ENCODE measurements at places on chromosomes 11 and 22.

DNA sequence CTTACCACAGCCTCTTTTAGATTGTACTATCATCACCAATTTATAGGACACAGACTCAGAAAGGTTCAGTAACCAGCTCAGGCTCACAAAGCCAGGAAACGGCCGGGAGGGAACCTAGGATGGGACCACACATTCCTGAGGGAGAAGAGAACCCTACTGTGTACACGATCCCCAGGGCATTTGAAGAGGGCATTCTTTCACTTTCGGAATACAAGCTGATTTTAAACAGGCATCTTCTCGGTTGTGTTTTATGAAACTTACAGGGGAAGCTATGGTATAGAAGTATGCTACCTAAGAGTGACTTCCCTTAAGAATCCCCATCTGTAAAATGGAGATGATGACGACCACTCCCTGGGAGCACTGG lies 19.0 kb downstream of the SMCO4 start:
- DNase-seq: no peak

- no peak for DNase-seq
Measured at GRCh38 chr11:19345519-19345847, 104.7 kb upstream of the E2F8 start.

DNA sequence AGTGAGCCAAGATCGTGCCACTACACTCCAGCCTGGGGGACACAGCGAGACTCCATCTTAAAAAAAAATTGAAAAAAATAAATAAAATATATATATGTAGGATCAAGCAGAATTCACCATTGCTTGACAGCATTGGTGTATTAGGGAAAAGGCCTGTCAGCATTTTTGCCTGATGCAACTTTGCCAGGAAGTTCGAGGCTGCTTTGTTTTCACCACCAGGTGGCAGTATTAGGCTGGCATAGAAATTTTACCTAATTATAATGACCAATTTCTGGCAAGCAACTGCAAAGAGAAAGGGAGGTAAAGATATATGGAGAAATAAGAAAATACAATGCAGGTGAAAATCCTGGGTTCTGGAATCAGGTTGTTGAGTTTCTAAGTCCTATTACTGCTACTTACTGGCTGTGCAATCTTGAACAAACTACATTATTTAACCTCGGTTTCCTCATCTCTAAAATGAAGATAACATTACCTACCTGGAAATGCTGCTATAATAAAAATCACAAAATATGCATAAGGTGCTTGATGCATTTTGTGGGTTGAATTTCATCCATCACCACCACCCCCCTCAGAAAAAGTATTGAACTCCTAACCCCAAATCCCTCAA lies 24.7 kb downstream of the LAYN start:
- peak; percentile 50 for DNase-seq

GRCh38 chr11:111300569-111300968 lies 2.2 kb downstream of the POU2AF3 start:
- DNase-seq: no peak

GRCh38 chr22:25478528-25478927 lies 85.9 kb upstream of the GRK3 start:
- DNase-seq: no peak

DNA sequence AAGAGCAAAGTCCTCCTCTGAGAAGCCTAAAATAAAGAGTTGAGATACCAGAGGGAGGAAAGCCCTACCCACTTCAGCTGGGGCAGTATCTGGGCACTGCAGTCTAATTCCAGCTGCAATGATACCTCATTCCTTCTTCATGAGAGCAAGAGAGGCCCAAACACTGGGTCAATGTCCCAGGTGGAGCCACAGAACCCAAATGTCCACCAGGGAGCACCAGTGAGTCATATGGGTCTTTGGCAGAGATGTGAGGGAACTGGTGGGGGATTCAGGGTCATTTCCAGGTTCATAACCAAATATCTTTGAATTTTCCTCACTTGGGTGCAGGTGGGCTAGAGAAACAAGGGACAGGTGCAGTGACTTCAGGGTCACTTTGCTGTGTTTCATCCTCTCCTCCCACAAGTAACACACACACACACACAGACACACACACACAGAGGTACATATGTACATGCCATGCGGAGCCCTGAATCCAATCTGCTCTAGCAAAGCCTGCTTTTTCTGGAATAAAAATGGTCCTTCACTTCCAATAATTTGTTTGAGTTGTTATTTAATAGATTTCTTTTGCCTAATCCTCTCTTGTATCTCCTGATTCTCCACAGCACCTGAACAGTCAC lies 585.4 kb downstream of the SOX6 start:
- no peak for DNase-seq

DNA sequence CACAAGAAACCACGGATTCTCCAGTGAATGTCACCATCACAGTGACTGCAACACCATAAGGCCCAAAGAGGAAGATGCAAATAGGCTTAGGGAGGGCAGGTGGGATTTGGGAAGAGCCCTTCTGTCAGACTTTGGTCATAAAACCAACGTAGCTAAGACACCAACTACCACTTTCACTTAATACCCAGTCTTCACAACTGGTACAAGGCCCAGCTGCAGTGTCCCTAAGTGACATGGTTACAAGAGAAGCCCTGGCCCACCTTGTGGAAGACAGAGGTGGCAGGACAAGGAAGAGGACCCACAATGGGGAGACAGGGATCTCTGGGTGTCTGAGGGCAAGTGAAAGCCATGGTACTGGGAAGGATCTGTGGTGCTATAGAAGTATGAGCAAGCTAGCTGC lies 10.0 kb downstream of the VSIG10L2 start:
- no peak for DNase-seq

DNA sequence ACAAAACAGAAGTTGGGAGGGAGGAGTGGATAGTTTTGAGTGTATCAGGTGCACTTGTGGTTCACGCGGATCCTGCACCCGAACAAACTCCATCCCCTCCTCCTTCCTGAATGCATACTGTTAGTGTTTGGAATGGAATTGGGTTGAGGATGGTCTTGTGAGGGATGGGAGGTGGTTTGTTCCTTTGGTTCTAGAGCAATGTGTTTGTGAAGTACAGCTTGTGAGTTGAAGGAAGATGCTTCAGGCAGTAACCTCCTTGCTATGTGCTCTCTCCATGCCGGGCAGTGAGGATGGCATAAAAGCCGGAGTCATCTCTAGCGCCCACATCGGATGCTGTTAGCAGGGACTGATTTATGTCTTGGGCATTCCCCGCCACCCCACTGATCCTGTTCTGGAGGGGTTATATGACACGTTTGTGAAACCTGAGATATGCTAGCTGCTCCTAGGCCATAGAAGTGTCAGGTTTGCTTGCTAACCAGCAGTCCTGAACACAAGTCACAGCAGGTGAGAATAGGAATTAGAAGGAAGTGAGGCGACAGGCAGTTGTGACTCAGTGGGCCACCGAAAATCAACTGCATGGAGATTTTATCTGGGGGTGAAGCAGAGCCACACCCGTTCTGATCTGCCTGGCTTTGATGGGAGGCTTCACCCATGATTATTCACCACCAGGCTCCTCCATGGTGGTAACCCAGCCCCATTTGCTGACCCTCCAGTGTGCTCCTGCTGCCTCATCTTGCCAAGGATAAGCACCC lies 2.2 kb downstream of the BCR start:
- DNase-seq: peak; percentile 59

DNA sequence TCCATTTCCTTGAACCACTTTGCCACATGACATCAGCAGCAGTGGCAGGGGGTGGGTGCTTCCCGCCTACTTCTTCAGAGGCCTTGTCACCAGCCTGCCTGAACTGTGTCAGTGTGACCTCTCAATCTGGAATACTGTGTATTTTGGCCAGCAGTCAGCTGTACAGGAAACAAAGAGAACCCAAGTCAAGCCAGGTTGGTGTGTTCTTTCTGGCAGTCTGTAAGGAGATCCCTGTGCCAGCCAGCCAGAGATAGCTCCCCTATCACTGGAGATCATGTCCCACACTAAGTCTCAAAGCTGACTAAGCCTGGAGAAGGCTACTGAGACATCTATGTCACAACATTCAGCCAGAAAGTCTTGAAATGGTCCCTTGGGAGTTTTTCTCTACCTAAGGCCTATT lies 142.1 kb downstream of the TRPC6 start:
- DNase-seq: no peak

DNA sequence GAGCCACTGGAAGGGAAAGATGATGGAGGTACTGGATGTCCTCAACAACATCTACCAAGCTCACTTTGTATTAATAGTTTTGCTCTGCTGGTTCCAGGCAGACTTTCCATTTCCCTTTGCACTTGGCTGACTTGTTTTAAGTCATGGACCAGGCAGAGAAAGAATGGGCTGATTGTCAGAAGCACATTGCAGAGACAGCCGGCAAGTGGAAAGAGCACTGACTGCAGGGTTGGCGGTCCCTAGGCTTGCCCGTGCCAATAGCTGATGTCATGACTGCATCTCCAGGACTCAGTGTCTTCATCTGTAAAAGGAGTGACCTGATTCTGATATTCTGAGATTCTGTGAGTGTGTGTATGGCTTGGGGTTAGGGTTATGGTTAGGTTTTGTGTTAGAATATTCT lies 20.9 kb upstream of the NNMT start:
- DNase-seq: no peak

DNA sequence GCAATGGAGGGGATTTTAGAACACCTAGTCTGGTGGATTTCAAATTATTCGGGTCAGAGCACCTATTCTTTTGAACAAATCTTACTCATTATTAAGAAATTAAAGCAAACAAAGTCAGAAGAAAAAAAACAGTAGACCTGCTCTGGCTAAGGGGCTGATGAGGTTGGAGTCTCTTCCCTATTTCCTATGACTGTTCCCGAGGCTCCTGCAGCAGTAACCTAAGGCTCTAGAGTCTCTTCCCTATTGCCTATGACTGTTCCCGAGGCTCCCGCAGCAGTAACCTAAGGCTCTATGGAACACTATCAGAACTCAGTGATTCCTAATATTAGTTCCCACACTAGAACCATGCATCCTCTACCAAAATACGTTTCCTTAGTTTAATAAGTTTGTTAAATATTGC lies 607.9 kb downstream of the NTM start:
- no peak for DNase-seq

GRCh38 chr11:59097113-59097708 lies 9.8 kb upstream of the FAM111B start:
- DNase-seq: peak; percentile 57

GRCh38 chr11:70761908-70762337 lies 363.6 kb downstream of the CTTN start:
- DNase-seq: no peak

DNA sequence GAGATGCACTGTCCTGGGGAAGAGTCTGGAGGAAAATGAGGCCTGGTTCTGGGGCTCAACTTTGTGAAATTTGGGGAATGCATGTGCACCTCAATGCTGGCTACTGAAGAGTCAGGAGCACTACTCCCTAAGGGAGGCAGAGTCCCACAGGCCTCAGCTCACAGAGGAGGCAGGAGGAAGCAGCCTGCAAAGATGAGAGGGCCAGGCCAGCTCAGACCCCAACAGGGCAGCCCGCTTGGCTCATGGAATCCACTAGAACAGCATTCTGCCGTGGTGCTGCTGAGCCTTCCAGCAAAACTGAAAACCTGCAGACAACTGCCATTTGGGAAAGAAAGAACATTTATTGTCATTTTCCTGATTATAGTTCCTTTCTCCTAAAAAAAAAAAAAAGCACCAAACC lies 300.5 kb downstream of the CTTN start:
- DNase-seq: no peak

DNA sequence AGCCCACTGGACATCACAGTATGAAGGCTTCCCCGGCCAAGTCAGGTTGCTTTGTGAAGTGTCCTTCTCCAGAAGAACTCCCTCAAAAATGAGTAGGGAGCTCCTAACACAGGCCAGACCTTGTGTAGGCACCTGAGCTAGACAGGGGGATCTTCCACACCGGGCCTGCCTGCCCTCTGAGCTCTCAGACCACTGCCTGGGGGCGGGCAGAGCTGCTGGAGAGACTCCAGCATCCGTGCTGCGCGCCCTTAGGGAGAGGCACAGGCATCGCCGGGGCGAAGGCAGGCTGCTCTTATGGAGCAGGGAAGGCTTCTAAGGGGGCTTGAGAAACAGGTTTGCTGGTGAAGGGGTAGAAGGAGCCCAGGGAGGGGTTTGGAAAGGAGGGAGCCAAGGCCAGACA lies 4.4 kb downstream of the KCNJ5 start:
- DNase-seq: no peak

GRCh38 chr22:37519268-37520195 lies at the start of gene CARD10:
Gene CARD10 (minus strand): TSS chr22:37519415. CDS start chr22:37519200, 215 bp downstream.
- no peak for DNase-seq

- DNase-seq: no peak
Measured at GRCh38 chr11:116861539-116861938, 24.1 kb upstream of the APOA1 start.

GRCh38 chr22:38051900-38052862 lies 5.0 kb upstream of the PICK1 start:
- DNase-seq: peak; percentile 52

GRCh38 chr11:2498750-2499149 lies 53.9 kb downstream of the KCNQ1 start:
- no peak for DNase-seq

DNA sequence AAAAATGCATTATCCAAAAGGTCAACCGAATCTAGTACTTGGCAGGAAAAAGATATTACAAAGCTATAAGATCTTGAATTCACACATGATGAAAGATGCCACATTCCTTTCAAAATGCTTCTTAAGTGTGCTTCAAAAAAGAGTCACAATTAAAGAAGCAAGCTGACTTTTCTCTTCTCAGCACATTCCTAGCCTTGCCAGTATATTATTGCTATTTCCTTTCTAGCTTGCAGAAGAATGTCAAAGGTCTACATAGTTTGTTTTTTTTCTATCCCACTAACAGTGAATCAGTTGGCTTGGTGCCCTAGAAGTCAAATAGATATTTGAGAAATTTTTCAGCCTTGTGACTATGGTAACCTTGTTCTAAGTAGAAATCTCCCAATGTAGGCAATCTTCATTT lies 56.8 kb downstream of the GUCY1A2 start:
- no peak for DNase-seq

DNA sequence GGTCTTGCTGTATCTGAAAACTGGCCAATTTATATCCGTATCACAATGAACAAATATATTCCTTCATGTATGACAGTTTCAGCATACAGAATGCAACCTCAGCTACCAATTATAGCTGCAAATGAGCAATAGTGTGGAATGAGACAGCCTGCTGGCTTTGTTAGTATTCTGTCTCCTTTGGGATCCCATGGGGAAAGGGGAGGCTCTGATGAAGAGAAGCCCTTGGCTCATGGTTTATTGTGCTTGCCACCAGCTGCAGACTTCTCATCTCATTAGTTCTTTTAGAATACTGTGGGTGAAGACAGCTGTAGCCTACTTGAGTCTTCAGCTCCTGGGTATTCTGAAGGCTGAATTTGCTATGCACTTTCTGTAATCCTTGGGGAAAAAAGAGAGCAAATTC lies 42.4 kb downstream of the PITPNB start:
- no peak for DNase-seq

GRCh38 chr11:554428-555226 lies 5.9 kb downstream of the LMNTD2 start:
- DNase-seq: peak; percentile 48

- DNase-seq: no peak
Measured at GRCh38 chr11:44198146-44198724, 102.8 kb downstream of the EXT2 start.
